ENCODE measurements at places on chromosomes 16 and 17.

DNA sequence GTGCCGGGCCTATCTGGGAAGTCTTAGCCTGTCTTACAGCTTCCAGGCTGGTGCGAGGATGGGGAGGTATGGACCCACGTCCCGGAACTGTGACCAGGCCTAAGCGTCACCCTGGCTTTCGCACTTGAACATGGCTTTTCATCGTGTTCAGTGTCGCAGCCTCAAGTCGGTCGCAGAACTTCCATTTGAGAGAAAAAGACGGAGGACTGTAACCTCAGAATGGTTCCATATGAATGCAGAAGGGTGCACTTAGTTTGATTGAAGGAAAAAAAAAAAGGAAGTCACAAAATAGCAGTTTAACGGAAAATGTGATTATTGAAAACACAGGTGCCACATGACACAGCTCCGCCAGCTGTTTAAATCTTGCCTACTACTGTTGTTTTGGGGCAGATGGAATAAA is 30.2 kb upstream of the JPT2 start:
- DNase-seq = no peak

GRCh38 chr16:55508941-55509931 is at the start of gene LPCAT2:
Gene LPCAT2, plus strand, starts transcription at chr16:55509072. Its CDS starts 110 bp downstream, at chr16:55509182.
- no peak for DNase-seq

DNA sequence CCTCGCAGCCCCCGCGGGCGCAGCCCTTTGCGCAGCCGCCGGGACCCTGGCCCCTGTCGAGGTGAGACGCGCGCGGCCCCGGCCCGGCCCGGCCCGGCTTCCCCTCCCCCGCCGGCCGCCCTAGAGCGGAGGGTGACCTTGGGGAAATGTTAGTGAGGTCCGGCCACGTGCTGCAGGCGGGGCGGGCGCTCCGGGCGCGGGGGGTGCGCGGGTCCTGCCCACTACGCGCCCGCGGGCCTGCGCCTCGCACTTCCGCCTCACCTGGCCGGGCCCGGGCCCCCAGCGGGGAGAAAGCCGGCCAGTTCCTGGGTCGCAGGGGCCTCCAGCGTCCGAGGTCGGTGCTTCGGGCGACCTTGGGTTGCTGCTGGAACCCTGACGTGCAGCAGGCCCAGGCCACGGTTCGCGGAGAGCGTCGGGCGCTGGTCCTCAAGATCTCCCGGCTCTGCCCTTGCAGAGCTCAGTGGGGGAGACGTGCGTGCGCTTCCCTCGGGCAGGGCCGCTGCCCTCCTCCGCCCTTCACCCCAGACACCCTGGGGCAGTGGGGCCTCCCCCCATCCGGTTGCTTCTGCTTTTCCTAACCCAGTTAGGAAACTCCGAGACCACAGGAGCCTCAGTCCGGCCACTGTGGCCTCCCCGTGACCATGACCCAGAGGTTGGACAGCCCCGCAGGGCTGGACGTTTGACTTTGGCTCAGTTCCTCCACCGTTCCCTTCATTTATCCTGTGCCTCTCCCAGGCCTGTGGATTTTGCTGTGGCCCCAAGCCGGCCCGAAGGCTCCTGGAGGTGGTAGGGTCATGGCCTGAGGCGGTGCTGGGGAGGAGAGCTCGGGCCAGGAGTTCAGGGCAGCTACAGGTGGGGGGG is 791 bp downstream of the MCRIP2 start:
- no peak for DNase-seq

GRCh38 chr16:24844101-24845030 is 1.4 kb upstream of the SLC5A11 start:
- no peak for DNase-seq

GRCh38 chr16:28072087-28072486 is 8.6 kb upstream of the GSG1L start:
- no peak for DNase-seq

GRCh38 chr16:86508947-86509758 is 1.2 kb upstream of the FOXF1 start:
- DNase-seq = no peak

GRCh38 chr16:53433509-53433908 is 762 bp upstream of the RBL2 start:
- no peak for DNase-seq

- DNase-seq = no peak
These were observed 76.8 kb downstream of the RPTOR start for GRCh38 chr17:80621335-80621996.

DNA sequence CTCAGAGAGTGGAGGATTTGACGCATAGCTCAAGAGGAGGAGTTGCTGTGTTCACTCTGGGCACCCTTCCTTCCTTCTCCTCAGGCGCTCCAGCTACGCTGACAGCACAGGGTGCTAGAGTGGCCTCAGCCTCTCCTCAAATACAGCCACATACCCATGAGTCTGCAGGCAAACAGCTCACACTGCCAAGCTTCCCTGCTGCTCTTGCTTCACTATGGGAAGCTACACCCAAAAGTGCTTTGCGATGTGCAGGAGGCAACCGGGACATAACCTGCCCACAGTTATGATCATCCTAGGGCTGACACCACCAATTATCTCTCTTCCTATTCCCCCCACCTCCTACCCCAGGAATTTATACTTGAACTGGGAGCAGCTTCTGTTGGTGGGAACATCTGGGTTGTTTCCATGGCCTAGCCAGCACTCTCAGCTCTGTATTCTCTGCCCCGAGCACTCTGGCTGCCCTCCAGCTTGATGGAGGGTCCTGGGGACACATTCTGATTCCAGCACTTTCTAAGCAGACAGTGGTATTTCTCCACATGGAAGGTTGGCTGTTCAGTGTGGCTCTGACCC is 40.3 kb upstream of the SREBF1 start:
- no peak for DNase-seq

DNA sequence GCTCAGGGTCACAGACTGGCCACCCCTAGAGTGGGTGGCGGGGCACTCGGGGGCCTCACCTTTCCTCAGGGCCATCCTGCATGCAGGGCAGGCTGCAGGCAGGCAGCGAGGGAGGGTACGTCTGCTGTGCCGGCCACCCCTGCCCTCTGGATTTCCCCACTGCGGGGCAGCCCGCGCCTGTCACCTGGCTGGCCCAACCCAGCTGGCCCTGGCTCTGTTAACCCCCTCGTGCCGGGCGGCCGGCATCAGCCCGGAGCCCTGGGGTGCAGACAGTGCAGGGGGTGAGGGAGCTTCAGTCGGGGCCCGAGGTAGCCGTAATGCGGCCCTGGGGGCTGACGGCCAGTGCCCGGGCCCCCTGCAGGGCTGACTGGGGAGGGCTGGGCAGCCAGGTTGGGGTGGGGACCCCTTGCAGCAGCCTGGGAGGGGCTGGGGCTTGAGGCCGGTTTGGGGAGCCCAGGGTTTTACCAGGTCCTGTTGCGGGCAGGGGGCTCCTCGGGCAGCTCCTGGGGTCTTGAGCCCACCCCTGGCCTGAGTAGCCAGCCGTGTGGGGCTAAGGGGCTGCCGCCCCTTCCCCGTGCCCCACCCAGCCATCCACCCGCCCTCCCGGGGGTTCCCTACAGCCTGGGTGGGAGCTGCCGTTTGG is at the start of gene IGFALS:
Gene IGFALS, minus strand, starts transcription at position 128 of the 643 bp plus-strand sequence. Its CDS starts 53 bp downstream, at position 75.
- DNase-seq = no peak

GRCh38 chr17:70473049-70473448 is 303.7 kb downstream of the KCNJ2 start:
- DNase-seq = no peak

DNA sequence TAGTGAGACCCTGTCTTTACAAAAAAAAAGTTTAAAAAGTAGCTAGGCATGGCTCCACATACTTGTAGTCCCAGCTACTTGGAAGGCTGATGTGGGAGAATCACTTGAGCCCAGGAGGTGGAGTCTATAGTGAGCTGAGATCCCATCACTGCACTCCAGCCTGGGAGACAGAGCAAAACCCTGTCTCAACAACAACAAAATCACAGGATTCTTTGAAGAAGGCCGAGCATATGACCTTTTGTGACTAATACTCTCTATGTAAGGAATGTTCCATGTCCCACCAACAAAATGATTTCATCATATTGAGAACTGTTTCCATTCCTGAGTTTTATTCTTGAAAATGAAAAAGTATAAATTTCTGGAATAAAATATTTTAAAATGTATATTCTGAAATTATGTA is 58.9 kb upstream of the EFCAB3 start:
- DNase-seq = no peak

DNA sequence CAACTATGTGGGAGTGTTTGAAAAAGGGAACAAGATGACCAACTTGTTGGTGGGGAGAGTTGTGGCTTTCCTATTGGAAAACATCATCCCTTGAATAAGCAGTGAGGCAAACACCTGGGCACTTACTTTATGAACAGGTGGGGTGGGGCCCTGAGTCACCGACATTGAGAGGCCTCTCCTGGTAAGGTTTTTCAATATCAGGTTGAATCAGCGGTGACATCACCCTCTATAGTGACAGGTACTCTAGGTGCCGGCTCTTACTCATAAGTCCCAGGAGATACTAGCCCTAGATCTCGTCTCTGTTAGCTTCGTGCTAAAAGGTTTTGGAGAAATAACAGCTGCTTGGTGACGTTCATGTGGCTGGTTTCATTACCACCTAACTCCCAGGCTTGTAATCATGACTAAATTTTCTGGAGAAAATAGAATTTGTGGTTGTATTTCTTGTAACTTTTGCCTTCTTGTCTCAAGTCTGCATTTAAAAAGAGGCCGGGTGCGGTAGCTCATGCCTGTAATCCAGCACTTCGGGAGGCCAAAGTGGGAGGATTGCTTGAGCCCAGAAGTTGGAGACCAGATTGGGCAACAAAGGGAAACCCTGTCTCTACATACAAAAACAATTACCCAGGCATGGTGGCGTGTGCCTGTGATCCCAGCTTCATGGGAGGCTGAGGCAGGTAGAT is 19.3 kb downstream of the CDH1 start:
- DNase-seq = no peak
